ENCODE measurements at places on chromosomes 5 and 9.

DNA sequence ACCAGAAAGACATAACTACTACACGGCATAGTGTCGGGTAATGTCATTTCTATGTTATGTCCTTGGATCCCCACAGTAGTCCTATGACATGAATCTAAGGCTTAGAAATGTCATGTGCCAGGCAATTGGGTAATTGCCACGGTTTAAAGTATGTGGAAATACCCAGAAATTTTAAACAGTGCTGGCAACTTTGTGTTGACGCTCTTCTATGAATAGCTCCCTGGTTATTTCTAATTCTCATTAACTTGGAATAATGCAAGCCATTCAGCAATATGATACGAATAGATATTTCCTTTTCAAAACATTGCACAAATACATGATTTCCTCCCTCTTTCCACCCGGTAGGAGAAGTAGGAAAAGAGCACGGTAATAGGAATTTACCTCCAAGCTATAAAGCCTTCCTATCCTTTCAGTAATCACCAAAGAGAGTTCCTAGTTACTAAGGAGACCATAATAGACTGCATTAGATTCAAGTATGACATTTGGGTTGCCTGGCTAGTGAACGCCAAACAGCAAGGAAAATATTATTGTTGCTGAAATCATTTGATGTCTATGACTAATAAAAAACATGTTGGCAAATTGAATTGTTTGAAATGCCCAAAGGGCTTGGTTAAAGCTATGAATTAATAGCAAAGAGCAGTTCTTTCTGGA is 168.4 kb downstream of the CCDC192 start:
- no peak for DNase-seq

DNA sequence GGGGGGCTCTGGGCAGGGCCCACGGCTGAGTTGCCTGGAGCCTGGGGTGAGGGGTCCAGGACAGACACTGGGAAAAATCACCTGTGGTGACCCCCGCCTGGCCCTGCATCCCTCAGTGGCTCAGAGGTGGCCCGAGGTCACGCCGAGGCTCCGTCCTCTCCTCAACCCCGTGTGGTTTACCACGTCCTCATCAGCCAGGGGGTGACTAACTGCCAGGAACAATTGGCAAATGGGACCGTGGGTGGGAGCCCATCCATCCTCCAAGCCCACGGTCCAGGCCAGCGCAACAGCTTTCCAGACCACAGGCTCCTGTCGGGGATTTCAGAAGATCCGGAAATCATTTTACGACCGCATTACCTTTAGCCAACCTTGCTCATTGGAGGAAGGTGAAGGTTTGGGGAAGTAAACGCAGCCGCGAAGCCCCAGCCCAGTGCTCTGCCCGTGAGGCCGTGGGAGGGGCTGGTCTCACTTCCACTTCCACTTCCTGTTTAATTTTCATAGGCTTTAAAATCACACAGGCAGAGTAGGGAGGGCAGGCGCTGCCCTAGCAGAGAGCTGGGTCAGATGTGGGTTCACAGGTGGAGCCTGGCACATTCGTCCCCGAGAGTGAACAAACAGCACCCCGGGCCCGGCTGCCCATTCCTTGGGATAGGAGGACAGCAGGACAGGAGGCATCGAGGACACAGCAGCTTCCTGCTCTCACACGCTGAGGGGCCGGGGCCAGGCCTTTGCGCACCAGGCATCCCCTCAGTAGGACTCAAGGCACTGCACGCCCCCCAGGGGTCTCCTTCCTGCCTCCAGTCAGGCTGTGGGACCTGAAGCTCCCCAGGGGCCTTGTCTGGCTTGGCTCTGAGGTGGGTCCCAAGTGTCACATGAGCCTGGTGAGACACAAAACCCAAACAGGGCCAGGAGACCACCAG is 19.8 kb upstream of the SLC9A3 start:
- no peak for DNase-seq

- no peak for DNase-seq
These were observed 764 bp downstream of the CAMLG start for GRCh38 chr5:134738963-134739661.

DNA sequence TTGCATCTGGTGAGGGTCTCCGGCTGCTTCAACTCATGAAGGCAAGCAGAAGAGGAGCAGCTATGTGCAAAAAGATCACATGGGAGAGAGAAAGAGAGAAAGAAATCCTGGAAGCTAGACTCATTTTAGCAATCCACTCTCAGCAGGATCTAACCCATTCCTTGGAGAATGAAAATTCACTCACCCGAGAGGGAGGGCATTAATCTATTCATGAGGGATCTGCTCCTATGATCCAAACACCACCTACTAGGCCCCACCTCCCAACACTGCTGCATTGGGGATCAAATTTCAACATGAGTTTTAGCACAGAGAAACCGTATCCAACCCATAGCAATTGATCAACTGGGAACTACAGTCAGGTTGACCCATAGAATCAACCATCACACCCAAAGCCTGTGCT is 98.1 kb upstream of the SV2C start:
- DNase-seq: no peak

DNA sequence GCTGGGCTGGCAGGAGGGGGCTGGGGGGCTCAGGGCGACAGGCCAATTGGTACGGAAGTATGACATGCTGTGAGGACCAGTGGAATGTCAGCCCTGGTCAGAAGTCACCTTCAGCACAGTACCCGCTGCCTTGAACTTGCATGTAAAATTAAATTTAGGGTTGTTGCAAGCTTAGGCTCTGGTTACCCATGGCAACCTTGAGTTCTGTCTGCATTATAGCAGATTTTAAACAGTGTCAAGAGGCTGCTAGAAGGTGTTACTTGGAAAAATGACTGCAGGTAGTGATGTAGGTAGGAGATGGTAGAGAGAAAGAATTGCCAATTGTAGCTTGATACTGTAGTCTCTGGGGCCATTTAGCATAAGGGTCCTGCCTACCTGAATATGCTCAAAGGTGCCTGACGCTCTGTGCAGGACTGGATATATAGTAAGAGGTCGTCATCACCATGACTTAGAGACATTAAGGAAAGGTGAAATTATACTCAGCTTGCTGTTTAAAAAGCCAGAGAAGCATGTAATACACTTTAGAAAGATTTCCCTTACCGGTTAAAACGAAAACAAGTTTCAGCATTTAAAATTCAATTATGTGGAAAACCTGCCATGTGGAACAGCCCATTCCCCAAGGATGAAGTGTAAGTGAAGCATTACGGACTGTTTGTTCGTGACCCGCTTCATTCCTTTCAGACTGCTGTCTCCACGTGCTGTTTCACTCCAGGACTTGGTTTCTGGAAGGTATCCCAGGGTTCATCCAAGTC is 169.0 kb downstream of the PDZD2 start:
- DNase-seq: no peak

DNA sequence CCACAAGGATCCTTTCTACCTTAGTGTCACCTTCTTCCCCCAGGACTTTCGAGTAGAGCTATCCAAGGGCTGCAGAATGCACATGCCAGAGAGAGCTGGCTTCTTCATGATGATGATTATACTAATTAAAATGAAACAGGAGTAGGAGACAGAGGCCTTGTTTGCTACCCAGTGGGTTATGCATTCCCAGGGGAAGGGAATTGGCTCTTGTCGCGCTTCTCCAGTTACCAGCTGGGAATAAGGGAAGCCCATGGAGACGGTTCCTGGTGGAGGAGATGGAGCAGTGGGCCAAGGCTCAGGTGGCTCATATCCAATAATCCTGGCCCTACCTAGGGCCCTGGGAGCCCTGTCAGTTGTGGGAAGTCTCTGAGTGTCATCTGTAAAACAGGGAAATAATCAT is 65.1 kb downstream of the WWC1 start:
- DNase-seq: no peak

DNA sequence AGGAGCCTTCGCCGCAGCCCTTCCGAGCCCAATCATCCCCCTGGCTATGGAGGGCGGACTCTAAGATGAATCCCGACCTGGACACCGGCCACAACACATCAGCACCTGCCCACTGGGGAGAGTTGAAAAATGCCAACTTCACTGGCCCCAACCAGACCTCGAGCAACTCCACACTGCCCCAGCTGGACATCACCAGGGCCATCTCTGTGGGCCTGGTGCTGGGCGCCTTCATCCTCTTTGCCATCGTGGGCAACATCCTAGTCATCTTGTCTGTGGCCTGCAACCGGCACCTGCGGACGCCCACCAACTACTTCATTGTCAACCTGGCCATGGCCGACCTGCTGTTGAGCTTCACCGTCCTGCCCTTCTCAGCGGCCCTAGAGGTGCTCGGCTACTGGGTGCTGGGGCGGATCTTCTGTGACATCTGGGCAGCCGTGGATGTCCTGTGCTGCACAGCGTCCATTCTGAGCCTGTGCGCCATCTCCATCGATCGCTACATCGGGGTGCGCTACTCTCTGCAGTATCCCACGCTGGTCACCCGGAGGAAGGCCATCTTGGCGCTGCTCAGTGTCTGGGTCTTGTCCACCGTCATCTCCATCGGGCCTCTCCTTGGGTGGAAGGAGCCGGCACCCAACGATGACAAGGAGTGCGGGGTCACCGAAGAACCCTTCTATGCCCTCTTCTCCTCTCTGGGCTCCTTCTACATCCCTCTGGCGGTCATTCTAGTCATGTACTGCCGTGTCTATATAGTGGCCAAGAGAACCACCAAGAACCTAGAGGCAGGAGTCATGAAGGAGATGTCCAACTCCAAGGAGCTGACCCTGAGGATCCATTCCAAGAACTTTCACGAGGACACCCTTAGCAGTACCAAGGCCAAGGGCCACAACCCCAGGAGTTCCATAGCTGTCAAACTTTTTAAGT is 819 bp downstream of the ADRA1B start:
- DNase-seq: no peak

DNA sequence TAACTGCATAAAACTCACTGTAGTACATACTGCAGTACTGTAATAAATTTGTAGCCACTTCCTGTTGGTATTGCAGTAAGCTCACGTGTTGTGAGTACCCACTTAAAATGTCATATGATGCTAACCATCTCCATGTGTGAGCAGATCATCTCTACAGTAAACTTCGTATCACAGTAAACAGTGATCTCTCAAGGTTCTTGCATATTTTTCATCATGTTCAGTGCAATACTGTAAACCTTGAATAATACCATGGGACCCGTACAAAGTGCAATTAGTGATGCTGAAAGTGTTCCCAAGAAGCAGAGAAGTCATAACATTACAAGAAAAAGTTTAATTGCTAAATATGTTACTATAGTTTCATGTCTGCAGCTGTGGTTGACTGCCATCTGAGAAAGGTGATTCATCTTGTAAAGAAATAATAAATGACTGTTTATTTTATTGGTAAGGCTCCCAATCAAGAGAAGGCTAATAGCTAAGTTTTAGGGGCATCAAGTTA is 253.8 kb upstream of the POU5F2 start:
- no peak for DNase-seq

DNA sequence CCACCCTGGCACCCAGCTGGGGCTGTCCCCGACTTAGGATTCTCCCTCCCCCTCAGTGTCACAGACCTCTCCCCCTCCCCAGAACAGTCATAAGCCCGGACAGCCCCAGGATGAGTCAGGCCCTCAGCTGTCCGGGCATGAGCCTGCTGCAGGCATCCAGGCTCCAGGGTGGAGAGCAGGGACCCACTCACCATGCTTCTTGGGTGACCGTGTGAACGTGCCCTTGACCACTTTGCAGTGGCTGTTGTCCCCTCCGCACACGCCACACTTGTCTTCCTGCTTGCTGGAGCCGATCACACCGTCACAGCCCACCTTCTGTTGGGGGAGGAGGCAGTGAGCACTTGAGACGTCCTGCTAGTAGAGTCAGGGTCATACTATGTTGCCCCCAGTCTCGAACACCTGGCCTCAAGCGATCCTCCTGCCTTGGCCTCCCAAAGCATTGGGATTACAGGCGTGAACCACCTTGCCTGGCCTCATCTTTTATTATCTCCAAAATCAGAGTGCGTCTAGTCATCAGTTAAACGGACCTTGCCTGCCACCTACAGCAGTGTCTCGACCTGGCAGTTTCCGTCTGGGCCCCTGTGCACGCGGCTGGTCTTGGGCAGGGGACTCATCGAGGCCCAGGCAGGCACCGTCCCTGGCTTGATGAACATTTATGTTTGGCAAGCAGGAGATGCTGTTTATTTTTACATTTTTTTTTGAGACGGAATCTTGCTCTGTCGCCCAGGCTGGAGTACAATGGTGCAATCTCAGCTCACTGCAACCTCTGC is 72.6 kb downstream of the ZNF354C start:
- no peak for DNase-seq

- DNase-seq: no peak
These were observed 67.5 kb downstream of the KCNIP1 start for GRCh38 chr5:170571281-170571731.

GRCh38 chr9:84229191-84229590 is 111.4 kb downstream of the SLC28A3 start:
- no peak for DNase-seq

DNA sequence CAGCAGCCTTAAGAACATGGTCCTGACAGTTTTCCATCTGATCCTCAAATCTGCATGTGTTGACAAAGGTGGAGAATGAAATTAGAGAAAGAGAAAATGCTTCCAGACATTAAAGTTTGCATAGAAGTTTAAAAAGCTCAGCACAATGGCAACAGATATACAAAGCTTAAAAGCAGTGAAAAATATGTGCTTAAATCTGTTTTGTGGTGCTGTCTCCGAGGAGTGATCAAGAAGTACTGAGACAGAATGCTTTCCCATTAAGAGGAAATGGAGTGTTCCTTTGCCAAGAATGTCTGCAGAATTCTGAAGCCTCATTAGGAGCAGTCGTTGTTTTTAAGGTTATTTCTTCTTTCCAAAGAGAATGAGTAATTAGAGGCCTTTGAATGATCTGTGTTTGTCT is 131.4 kb downstream of the MCTP1 start:
- no peak for DNase-seq

DNA sequence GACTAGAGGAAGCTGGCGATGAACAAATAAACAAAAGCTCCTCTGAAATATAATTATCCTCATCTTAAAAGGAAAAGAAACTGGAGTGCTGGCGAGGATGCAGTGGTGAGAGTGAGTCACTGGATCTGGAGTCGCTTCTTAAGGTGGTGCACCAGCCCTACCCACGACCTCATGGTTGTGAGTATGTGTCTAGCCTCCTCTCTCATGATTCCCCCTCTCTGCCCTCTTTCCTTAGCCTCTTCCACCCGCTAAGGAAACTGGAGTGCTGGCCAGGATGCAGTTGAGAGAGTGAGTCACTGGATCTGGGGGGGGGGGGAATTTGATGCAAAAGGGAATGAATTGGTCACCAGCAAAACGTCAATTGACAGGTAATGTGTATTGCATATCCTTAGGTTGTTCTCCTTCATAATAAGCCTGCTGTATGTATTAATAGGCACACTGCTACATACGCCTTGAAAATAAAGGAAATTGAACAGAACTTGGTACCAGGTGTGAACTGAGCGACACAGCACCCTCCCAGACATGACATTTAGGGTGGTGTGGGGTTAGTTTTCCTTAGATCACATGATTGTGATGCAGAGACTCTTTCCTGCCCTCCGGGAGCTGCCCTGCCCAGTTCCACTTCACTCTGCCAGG is 36.3 kb upstream of the EBF1 start:
- no peak for DNase-seq

DNA sequence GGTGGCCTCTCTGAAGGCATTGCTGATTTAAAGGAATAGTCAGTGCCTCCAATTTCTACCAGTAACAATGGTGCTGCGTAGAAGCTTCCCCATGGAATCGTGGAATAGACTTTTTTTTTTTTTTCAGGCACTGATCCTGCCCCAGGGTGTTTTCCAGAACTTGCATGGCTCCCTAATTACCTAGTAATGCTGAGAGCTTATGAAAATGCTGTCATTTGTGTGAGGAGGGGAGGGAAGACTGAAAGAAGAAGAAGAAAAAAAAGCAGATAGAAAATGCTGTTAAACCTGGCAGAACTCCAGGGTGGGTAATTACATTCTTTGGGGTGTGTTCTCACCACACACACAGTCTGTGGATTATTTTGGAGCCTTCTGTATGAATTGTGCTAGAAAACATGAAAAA is 4.8 kb upstream of the GRIA1 start:
- no peak for DNase-seq

- no peak for DNase-seq
These were observed 137.6 kb downstream of the ADGRV1 start for GRCh38 chr5:90696153-90696552.
